Inflammatory macrophage treated with lipopolysaccharide for 1 hour (primary cell): ENCODE measurements at places on chromosomes 13 and 19.

DNA sequence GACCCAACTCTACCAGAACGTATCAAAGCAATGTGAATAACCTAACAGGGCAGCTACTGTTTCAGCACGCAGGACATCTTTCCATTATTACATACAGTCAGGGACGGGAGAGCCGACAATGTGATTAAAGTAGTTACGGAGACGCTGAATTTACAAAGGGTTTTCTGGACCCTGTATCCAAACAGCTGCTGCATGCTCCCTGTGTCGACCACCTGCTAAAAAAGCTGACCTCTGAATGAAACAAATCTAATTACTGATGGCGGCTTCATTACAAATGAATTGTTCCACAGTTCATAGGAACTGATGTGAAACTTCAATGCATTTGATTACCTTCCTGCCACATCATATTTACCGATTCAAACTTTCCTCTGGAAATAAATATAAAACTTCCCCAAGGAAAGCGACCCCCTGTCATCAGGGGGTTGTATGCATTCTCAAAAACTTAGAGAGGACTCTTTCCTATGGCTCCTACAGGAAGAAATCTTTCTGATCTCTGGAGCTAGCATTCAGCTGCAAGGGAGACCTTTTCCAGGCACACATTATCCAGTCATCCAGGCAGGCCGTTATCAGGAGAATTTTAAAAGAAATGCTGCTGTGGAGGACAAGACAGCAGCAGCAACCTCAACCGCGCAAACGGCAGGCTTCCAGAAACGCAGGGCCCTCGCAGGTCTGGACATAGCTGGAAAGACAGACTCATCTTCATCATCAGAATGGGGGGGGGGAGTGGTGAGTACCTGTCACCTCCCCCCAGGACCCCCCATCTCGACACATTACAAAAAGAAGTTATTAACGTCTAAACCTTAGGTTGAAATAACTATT, 3.1 kb downstream of the EFNB2 start:
- DNase-seq, result no peak

- no peak for DNase-seq
Observed at GRCh38 chr13:77298426-77298825, 28.5 kb downstream of the MYCBP2 start.

DNA sequence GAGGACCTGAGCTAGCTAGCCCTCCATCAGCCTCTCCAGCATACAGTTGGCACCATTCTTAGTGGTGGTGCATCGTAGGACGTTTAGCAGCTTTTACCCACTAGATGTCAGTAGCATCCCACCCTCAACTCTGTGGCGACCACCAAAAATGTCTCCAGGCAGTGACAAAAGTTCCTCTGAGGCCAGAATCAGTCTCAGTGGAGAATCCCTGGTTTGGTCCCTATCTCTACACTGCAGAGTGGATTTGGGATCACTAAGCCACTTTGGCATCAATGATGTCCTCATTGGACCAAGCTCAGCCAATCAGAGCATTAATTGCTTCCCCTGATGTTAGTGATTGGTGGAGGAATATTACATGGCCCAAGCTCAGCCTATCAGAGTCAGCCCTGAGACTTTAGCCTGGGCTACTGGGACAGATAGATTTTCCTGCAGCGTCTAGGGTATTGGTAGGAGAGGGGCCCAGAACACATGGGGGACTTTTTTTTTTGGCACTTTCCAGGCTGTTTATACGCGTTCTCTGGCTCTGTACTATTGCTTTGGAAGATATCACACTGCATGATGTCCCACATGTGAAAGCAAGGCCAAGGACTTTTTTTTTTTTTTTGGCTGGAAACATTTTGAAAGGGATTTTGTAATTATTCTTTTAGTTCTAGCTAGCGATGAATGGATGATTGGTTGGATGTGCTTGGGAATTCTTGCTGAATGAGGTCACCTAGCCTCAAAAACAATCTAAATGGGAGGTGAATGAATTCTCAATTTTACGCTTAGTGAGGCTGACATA, 7.0 kb downstream of the TMEM221 start:
- no peak for DNase-seq

GRCh38 chr19:43818500-43818899, 8.6 kb upstream of the ZNF283 start:
- DNase-seq, result no peak

DNA sequence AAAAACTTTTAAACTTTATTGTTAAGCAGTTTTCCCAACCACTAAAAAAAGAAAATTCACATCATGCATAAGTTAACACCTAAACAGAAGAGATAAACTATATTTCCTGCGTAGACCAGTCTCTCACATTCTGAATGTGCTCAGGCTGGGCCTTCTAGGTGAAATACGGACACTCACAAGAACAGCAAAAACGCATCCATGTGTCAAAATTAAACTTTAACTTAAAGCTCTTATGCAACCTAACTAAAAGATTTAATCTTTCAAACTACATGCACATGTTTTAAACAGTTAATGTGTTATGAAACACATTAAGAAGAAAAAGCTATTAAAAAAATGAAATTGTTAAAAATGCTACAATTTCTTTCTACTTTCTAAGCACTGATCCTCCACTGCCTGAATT, 2.6 kb downstream of the SAFB2 start:
- DNase-seq, result no peak

DNA sequence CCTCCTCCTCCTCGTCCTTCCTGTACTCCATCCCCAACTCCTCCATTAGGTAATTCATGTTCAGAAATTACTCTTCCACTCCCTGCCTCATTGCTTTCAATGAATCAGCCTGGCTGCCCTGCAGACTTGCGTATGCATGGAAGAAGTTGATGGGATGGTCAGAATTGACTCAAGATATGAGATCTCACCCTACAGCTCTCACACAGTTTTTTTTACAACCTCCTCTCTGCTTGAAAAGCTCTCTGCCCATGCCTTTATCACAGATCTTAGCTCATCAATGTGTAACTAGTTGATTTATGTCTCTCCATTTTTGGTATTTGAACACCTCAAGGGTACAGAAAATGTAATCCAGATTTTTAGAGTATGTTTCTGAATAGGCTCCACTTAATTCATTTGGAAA, 506.9 kb downstream of the TBC1D4 start:
- DNase-seq, result no peak

DNA sequence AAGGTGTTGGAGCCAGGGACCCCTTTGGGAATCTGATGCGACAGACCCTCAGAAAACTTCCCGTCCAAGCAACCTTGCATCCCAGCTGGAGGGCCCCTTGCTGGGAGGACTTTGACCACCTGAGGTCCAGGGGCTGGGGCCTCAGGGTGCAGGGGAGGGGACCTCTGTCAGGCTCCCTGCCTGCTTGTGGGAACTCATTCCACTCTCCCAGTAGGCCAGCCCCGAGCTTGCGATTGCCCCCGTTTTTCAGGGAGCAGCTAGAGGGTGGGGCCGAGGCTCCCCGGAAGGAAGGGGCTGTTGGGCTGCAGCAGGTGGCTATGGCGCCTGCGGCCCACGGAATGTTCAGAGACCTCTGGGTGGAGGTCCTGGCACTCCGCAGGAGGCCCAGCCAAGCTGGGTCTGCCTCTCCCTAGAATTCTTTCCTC, 2.8 kb downstream of the GNA11 start:
- no peak for DNase-seq

GRCh38 chr13:102968572-102969228, 97.5 kb downstream of the SLC10A2 start:
- DNase-seq, result no peak

GRCh38 chr19:814152-815078, 7.3 kb downstream of the PLPPR3 start:
- DNase-seq, result no peak

- DNase-seq, result no peak
Observed at GRCh38 chr13:66673401-66673800, 556.7 kb downstream of the PCDH9 start.

GRCh38 chr19:15837221-15837731, 21.8 kb upstream of the OR10H1 start:
- no peak for DNase-seq

DNA sequence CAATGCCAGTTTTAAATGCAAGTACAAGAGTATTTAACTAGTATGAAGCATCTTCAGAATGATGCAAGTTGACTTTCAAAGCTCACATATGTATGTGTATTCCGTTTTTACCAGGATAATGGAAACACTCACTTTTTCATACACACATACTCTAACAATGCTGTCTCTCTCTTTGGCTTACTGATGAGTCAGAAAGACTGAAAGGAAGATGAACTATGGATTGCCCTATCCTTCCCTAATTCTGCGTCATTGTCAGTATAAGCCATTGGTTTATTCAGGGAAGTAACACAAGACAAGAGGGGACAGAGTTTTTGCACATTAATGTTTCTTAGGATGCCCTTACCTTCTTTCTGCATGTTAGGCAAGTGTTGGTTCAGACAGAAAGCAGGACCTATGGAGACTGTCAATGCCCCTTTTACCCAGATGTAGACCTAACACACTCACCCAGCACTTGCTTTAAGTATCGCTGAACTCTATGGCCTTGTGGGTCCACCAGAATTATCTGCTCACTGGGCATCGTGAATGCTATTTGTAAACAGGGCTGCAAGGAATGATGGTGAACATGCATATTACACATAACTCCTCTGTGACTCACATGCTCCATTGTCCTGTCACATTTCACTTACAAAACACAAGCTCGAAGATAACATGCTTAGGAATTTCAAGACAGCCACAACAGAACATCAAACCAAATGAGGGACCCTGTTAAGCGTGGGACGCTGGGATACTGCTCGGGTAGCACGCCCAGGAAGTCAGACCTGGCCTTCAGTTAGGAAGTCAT, 10.0 kb upstream of the OXGR1 start:
- peak; percentile 40 for DNase-seq

DNA sequence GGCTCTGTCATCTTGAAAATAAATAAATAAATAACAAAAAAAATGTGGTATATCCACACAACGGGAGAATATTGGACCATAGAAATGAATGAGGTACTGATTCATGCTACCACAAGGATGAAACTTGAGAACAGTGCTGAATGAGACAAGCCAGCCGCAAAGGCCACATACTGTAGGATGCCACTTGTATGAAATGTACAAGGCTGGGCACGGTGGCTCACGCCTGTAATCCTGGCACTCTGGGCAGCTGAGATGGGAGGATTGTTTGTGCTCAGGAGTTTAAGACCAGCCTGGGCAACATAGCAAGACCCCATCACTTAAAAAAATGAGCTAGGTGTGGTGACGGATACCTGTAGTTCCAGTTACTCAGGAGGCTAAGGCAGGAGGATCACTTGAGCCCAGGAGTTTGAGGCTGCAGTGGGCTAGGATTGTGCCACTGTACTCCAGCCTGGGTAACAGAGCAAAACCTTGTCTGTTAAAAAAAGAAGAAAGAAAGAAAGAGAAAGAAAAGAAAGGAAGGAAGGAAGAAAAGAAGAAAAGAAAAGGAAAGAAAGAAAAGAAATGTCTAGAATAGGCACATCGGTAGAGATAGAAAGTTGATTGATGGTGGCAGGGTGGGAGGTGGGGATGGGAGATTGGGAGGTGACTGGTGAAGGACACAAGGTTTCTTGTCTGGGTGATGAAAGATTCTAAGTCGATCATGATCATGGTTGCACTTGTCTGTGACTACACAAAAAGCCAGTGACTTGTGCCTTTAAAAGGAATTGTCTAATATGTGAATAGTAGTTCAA, 20.3 kb downstream of the HPN start:
- DNase-seq, result no peak

- DNase-seq, result no peak
Observed at GRCh38 chr13:98880677-98881076, 97.2 kb downstream of the DOCK9 start.

- DNase-seq, result no peak
Observed at GRCh38 chr13:110388108-110388943, 81.2 kb downstream of the COL4A2 start.

DNA sequence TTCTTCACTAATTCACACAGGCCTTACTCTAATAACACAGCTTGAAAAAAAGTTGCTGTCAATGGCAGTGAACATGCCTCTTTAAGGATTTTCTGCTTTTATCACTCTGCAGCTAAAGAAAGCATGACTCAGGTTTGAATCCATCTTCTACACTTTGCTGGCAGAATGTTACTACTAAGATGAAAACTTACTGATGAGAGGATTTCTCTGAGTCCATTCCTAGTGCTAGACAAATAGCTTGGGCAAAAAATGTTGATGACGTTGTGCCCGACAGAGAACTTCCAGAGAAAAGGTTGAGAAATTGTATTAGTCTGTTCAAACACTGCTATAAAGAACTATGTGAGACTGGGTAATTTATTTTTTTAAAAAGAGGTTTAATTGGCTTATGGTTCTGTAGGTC, 572.0 kb downstream of the IRS2 start:
- no peak for DNase-seq

GRCh38 chr19:34337739-34338138, 27.3 kb upstream of the GPI start:
- no peak for DNase-seq

DNA sequence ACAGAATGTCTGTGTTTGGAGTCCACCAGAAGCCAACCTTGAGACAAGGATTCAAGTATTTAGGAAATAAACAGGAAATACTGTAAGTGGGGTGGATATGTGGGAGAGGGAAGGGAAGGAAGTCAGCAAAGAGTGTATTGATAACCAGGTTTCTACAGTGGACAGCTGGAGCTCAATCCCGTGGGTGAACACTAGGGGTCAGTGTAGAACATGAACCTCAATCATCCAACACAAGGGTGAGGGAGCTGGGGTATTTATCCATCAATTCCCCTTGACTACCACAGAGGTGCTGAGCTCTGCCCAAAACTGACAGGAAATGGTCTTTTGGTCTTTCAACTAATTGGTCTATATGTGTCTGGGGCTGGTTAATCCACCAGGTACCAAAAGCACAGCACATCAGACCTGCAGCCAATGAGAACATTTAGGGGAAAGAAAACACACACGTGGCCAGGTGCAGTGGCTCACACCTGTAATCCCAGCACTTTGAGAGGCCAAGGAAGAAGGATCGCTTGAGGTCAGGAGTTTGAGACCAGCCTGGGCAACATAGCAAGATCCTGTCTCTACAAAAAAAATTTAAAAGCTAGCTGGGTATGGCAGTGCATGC, 5.6 kb upstream of the SYDE1 start:
- peak; percentile 77 for DNase-seq

DNA sequence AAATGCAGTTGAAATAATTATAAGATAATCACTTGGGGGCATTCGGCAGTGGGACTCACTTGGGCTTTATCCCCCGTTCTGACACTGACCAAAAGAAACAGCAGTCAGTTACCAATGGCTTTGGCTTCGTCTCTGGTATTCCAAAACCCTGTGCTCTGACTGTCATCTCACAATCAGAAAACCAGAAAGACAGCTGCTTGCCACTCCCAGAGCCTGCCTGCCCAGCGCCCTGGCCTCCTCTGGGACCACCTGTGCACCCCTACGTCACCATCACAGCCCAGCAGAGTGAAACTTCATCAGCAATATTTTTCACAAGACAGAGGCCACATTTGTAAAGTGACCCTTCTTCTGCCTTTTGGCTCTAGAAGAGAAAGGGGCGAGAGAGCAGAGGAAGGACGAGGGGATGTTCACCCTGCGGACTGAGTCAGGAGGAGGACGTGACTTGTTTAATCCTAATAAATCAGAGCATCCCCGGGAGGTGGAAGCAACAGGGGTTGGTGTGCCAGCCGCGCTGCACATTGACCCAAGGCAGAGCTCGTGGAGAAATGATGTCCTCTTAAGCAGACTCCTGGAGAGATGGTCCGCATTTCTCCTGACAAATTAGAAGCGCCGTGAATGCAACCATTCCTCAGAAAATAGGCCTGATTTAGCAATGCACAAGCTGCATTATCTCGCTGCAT, 397.8 kb upstream of the ZNF507 start:
- DNase-seq, result no peak
